ENCODE measurements at places on chromosomes 6 and 20.
A peak's percentile ranks its signal among the peaks of the same experiment; 100 is the strongest.

DNA sequence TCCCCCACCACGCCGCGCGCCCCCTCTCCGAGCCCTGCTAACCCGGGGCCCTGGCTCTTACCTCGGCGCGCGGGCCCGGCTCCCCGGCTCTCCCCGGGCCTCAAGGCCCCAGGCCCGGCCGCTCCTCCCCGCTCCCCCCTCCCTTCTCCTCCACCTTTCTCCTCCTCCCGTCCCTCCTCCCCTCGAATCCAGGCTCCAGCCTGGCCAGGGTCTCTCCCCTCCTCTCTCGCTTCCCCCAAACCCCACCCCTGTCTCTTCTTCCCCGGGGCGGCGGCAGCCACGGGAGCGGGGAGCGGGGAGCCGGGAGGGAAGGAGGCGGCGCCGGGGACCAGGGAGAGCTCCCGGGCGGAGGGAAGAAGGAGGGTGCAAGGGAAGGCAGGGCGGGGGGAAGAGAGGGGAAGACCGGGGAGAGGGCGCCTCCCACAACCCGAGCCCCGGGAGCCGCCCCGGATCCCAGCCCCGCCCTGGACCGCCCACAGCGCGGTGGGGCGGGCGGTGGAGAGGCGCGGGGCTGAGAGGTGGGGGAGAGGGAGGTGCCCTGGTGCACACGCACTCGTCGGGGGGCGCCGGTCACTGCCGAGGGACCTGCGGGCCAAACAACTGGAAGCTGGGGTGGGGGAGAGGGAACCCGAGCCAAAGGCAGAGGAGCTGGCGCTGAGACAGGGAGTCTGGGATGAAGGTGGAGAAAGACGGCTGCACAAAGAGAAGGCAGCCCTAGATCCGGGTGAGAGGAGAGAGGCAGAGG is at the start of gene GABBR1:
Gene GABBR1, minus strand, starts transcription at position 395 of the 745 bp plus-strand sequence. CDS start 798 bp downstream, outside the sequence.
- peak; percentile 14 for DNase-seq

GRCh38 chr6:138115877-138116660 is 8.8 kb upstream of the PERP start:
- no peak for DNase-seq

DNA sequence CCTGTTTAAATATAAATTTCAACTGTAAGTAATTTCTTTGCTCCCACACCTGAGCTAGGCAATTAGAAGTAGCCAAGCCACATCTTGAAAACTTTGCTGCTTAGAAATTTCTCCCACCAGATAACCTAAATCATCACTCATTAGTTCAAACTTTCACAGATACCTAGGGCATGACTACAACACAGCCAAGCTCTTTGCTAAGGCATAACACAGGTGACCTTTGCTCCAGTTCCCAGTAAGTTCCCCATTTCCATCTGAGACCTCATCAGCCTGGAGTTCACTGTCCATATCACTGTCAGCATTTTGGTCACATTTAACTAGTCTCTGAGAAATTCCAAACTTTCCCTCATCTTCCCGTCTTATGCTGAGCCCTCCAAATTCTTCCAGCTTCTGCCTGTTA is 79.8 kb upstream of the OPRM1 start:
- DNase-seq: no peak

DNA sequence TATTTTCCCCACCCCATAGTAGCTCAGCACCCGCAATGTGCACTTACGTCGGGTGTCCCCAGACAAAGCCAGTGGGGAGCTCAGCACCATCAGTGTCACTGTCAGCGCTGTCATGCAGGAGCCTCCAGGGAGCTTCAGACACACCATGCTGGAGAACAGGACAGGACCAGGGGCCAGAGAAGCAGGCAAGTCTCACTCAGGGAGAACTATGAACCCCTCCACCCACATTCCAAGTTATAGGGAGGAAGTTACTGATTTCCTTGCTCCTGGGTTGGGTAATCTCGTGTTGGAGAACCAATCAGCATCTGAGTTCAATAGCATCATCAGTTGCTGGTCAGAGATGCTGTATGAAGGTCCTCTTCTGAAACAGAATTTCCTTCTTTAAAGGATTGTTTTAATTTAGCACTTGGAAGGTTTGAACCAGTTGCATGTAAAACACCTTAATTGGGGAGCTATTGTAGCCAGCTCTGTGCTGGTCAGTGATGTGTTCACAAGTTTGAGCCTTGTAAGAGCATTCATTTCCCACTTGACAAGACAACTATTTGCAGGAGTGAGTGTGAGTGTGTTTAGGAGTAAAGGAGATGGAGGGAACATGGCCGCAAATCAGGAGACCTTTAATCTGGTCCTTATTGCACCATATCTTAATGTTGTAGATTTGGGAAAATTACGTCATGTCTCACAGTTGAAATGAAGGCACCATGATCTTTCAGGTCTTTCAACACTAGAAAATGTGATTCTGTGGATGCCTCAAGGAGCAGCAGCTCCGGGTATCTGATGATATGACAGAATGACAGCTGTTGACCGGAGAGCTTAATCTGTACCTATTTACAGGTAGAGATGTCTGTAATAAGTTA is at the start of gene HLA-DRB1:
Gene HLA-DRB1, minus strand, starts transcription at position 253 of the 854 bp plus-strand sequence. Its CDS starts 106 bp downstream, at position 147.
- no peak for DNase-seq

DNA sequence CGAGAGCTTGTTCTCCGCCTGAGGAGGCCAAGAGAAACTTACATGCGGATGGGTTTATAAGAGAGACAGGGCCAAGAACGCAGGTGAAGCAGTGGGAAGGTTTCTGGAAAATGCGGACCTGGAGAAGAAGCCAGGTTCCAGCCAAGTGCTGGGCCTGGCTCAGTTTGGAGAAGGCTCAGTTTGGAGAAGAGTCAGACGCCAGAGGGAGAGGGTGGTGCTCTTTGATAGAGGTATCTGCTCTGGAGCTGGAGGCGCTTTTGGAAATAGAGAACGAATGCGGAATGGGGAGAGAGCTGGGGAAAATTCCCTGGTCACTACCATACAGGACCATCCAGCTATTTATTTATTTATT is 753 bp downstream of the RSPH9 start:
- DNase-seq: no peak

GRCh38 chr6:21187485-21187884 is 406.1 kb upstream of the SOX4 start:
- no peak for DNase-seq

DNA sequence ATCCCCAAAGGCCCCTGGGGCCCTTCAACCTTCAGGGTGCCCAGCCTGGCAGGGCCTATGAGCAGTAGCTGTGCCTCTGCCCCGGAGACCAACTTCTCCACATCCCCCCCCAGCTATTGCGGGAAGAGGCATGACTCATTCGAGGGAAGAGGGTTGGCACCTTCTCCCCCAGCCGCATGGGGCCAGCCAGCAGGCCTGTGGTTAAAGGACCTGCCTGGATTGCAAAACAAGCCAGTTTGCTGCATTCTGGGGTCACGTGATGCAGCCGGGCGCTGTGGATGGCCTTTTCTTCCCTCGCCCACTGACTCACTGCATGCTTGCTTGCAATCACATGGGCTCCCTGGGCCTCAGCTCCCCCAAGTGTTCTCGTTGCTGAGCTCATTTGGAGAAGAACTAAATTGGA is 182.5 kb downstream of the MAFB start:
- DNase-seq: no peak

- DNase-seq: no peak
Observed at GRCh38 chr6:167245591-167245990, 45.5 kb upstream of the UNC93A start.

DNA sequence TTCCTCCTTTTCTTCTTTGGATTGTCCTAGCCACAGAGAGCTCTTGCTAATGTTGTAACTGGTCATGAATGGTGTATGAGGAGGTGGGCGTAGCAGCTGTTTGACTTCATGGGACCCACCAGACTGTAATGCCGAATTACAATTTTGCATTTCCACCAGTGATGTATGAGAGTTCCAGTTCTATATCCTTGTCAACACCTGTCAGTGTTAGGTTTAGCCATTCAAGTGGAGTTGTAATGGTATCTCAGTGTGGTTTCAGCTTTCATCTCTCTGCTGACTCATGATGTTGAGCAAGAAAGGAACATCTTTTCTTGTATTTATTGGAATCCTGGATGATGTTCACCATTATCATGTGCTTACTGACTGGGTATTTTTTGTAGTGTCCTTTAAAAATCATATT is 5.1 kb downstream of the IGF2R start:
- DNase-seq: no peak

DNA sequence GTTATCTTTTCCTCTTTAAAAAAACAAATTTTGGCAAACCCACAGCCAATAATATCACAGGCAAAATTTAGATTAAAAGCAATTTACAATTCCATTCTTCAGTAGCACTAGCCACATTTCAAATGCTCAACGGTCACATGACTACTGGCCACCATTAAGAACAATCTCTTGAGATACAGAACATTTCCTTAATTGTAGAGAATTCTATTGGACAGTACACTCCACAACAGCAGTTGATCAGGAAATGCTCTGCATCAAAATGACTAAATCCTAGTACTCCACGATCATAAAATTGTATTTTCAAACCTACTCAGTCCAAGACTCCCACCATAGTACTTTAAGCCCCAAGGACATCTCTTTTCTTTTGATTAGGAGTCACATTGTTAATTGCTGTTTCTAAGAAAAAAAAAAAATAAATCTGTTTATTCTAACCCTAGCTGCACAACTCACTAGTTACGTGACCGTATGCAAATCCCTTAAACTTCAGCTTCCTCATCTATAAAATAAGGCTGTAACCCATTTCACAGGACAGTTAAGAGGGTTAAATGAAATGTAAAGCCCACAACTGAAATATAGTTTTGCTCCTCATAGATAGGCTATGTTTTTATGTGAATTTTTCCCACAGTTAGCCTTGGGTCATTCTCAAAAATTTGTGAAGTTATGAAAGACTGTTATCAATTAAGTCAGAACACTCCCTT is 9.8 kb downstream of the C6orf62 start:
- DNase-seq: no peak

GRCh38 chr20:15455279-15455678 is 1117.9 kb upstream of the FLRT3 start:
- no peak for DNase-seq

DNA sequence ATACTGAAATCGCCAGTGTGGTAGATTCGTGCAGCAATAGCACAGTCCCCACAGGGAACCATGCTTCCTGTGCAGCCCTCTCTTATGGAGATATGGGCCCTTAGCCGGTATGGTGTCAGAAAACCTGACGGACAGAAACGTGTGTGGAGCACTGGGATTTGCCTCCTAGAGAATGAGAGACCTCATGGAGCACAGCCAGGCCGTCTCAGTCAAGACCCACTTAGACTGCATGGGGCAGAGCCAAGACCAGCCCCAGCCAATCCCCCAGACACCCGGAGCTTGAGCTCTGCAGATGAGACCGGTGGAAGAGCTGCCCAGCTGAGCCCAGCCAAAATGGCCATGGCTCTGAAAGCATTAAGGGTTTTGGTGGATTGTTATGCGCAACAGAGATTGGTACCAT is 163.7 kb downstream of the DLL1 start:
- DNase-seq: no peak

DNA sequence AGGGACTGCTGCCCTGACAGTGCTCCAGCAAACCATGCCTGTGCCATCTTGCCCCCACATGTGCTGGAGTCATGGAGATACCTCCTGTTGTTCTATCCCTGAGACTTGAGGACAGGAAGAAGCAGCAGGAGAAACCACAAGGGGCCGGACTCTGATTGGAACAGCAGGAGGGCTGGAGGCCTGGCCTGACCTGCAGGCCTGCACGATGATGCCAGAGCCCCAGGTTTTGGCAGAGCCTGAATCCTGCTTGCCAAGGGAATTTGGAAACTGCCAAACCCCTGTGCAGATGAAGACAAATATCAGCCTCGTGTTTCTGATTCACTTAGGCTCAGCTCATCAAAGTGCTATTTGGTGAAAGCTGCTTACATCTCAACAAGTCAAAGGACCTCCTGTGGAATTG is 177.6 kb downstream of the MAFB start:
- DNase-seq: no peak

- DNase-seq: no peak
Observed at GRCh38 chr6:11598687-11599086, 61.1 kb downstream of the TMEM170B start.

- no peak for DNase-seq
Observed at GRCh38 chr20:1150218-1150617, 31.8 kb downstream of the PSMF1 start.

GRCh38 chr6:44538807-44539201 is 151.3 kb downstream of the CDC5L start:
- no peak for DNase-seq

DNA sequence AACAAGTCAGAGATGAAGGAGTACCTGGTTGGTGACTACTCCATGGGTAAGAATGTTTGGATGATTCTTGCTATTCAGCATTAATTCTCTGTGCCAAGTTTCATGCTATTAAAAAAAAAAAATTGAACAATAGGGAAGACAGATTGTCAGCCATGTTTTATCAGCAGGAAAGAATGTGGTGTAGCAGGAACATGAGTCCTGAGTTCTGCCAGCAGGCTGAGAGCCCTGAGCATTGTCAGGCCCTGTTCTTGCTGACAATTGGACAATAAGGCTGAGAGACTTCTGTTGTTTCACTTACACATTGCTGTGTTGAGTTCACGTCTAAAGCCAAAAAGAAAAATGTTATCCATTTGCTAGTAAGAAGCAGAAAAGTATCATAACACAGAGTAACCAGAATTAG is 70.4 kb upstream of the SMIM28 start:
- DNase-seq: no peak

DNA sequence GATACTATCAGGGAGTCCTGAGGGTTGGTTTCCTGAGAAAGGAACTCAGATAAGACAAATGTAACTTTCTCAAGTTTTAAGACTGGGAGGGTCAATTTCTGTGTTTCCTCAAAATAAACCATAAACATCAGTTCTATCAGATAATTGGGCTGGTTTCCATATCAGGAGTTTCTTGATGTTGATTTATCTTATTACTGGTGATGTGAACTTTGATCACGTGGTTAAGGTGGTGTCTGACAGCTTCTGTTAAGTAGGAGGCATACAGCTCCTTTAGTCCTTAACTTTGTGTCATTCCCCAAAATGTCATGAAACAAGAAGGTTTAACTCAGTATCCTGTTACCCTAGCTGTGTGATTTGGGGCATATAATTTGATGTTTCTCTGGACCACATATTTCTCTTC is 145.2 kb downstream of the ZNF217 start:
- DNase-seq: no peak

- no peak for DNase-seq
Observed at GRCh38 chr20:59422872-59423544, 122.6 kb downstream of the EDN3 start.

- no peak for DNase-seq
Observed at GRCh38 chr6:42935322-42935721, 6.0 kb downstream of the CNPY3 start.

- no peak for DNase-seq
Observed at GRCh38 chr6:41288030-41288753, 1.7 kb upstream of the TREM1 start.

GRCh38 chr6:166540631-166541331 is 45.7 kb downstream of the RAMACL start:
- DNase-seq: no peak

- no peak for DNase-seq
Observed at GRCh38 chr6:129890701-129891100, 29.6 kb upstream of the TMEM244 start.

DNA sequence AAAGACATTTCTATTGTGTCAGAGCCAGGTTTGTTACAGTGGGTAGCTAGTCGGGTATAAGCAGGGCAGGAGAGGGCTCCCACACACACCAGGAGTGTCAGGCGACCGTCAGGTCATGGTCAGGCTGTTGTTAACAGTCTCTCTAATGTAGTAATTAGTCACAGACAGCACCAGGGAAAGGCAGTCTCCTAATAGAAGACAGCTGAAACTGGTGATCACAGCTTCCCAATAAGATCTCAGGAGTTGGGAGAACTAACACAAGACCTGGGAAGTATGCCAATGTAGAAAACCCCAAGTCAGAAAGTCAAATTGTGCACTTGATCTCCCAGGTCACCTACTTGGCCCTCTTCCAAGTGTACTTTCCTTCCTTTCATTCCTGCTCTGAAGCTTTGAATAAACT is 53.0 kb upstream of the GPR6 start:
- DNase-seq: no peak

Measured in activated naive CD8-positive, alpha-beta T cell treated with anti-CD3 and anti-CD28 coated beads, Interleukin-2, amount 50 U/mL, for 16 hours (primary cell).